ENCODE measurements at places on chromosomes 13 and 19.

DNA sequence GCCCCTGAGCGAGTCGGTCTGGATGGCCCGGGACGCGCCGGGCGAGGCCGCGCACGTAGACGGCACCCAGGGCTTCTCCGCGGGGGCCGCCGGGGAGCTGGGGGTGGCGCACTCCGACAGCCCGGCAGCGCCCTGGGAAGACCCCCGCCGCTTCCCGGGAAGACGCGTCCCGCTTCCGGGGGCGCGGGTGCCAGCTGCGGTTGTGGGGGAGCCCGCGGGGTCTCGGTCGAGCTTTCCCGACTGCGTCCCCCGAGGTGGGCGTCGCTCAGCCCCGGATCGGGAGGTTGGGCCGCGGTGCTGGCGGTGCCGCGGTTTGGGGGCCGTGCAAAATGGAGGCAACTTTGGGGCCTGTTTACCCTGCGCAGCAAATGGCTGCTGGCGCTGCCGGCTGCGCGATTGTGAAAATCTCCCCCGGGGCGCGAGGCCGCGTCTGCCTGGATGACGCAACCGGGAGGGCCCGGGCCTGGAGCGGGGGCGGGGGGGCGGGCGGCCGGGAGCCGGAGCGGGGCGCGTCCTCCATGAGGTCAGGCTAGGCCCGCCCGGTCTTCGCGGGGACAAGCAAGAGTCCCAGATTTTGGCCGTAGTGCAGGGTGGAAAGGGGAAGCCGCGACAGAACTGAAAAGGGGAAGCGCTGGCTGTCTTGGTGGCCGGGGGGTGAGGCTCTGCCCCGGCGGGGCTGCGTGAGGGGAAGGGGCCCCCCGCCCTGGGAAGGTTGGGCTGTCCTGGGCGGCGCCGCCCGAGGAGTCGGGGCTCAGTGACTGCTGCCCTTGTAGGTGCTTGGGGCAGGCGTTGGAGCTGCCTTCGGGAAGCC is 11.3 kb downstream of the PEAK3 start:
- peak; percentile 84 for DNase-seq

DNA sequence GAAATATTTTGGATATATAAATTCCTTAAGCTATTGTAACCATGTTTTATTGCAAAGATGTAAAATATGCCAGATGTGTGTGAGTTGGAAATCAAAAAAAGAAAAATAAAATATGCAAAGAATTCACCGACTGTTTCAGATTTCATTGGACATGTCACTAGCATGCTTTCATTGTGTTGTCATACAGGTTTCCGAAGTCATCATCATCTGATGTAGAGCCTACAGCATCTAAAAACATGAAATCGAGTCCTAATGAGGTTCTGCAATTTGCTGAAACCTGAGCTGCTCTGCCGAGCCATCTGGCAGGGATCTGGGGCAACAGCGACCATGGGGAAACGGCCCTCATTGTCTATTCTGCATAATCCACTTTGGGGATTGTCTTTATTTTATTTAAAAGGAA is 196.1 kb upstream of the MAB21L1 start:
- peak; percentile 75 for DNase-seq

DNA sequence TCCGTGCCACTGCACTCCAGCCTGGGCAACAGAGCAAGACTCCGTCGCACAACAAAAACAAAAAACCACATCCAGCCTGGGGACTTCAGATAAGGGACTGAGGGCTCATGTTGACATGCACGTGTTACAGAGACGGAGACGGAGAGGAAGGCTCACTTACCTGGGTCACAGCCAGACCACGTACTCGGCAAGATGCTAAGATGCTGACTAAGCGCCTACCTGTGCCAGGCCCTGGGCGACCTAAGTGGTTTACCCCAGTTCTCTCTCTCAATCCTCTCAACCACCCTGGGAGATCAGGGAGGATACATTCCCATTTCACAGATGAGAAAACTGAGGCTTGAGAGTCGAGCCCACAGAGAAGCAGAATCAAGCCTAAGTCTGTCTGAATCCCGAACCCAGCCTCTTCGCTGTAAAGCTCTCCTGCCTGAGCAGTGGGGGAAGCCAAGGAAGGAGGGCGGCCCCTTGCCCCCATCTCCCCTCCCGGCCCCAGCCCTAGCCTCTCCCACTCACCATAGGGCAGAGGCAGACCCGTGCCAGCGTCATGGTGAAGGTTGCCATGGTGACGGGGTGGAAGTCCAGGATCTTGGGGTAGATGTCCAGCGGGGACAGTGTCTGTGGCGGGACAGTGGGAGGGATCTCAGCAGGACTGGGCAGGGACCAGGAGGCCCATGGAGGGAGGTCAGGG is 13.5 kb downstream of the ERCC2 start:
- DNase-seq: no peak

GRCh38 chr19:32131005-32131404 is 214.4 kb upstream of the ZNF507 start:
- no peak for DNase-seq

GRCh38 chr13:50644081-50644871 is 199.2 kb downstream of the DLEU7 start:
- DNase-seq: peak; percentile 28

GRCh38 chr13:50406831-50407230 is 391.6 kb downstream of the KCNRG start:
- DNase-seq: no peak

- peak; percentile 45 for DNase-seq
Measured at GRCh38 chr19:51702103-51702824, 9.1 kb downstream of the SPACA6 start.

- no peak for DNase-seq
Measured at GRCh38 chr19:6071875-6072274, 38.4 kb downstream of the RFX2 start.

- DNase-seq: no peak
Measured at GRCh38 chr19:13001502-13002165, 6.4 kb downstream of the NFIX start.
